Bladder microvascular endothelial cell (primary cell): ENCODE measurements at places on chromosomes 2 and 18. TPM values are rescaled to one million over a fixed set of nuclear protein-coding genes. Genes with fewer than 3 reads are reported as not detected.

The CHRNG gene
- not detected in 2 replicates for total RNA-seq

The FBLN7 gene
- 1.3 and 4.4 TPM in 2 replicates for total RNA-seq

The ZSWIM2 gene
- total RNA-seq, result 0.13 TPM in 1 of 2 replicates, not detected in the other

The KCNJ3 gene
- not detected in 2 replicates for total RNA-seq

The COL6A3 gene
- total RNA-seq, result 4.7 and 29.8 TPM in 2 replicates

The BOLL gene
- not detected in 2 replicates for total RNA-seq

The NTSR2 gene
- not detected in 2 replicates for total RNA-seq

The UGT1A5 gene
- total RNA-seq, result not detected in 2 replicates

The CLASP1 gene
- 28.8 and 71.4 TPM in 2 replicates for total RNA-seq

The HRH4 gene
- total RNA-seq, result not detected in 2 replicates

The GALNT5 gene
- total RNA-seq, result under 0.01 and 0.06 TPM in 2 replicates

The GRP gene
- total RNA-seq, result not detected in 2 replicates

The PDCD1 gene
- total RNA-seq, result not detected in 2 replicates

The SAG gene
- total RNA-seq, result not detected in 2 replicates

The IL18RAP gene
- under 0.01 TPM in 1 of 2 replicates, not detected in the other for total RNA-seq

The EFHD1 gene
- 0.06 and 0.16 TPM in 2 replicates for total RNA-seq

The SERPINB10 gene
- not detected in 2 replicates for total RNA-seq

The PMS1 gene
- 14.2 and 55.2 TPM in 2 replicates for total RNA-seq

The DCDC2C gene
- 0.19 TPM in 1 of 2 replicates, not detected in the other for total RNA-seq

The UGT1A4 gene
- not detected in 2 replicates for total RNA-seq

The STEAP3 gene
- total RNA-seq, result 2.9 and 8.6 TPM in 2 replicates

The FOXI3 gene
- not detected in 2 replicates for total RNA-seq

The MYCN gene
- total RNA-seq, result 5.0 and 6.2 TPM in 2 replicates

The SIX3 gene
- total RNA-seq, result not detected in 2 replicates
